ENCODE measurements at places on chromosomes 4 and X.

DNA sequence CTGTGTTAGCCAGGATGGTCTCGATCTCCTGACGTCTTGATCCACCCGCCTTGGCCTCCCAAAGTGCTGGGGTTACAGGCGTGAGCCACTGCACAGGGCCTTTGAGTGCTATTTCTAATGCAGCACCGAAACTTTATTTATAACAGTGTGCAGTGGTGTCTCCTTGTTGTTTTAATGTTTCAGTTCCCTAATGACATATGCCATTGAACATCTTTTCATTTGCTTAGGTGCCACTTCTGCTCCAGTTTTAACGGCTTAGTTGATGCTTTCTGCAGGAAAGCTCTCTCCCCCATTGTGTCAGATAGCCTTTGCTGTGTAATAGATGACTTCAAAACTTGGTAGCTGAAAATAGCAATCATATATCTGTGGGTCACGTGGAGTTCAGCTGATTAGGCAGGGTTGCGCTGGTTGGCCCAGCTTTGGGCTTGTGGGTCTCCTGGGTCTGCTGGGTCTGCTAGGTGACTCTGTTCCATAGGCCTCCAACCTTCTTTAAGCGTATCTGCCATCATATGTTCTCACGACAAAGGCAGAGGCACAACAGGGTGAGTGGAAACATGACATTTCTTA is 76.4 kb upstream of the SHISA3 start:
- DNase-seq = no peak

DNA sequence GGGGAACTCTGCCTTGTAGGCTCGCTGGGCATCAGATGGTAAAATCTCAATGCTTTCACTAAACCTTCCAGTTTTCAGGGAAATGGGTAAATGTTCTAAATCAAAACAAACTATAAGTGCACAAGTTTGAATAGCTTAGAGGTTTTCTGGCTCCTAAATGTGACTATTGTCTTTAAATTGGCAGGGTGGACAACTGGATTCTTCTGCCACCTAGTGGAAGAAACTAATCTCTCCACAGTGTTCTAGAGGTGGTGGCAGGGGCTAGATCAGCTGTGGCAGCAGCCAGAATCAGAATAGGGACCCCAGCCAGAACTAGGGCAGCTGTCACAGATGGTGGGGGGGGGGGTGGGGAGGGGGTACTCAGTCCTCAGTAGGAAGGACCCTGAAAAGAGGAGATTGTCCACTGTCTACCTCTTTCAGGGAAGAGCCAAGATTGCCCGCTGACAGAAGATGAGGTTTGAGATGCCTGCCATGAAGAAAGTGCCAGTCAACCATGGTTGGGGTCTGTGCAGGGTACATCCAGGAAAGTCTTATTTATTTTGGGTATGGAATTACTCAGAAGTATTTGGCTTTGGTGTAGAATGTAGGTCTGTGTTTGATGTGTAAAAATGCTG is 201.4 kb downstream of the CCNG2 start:
- DNase-seq = no peak

DNA sequence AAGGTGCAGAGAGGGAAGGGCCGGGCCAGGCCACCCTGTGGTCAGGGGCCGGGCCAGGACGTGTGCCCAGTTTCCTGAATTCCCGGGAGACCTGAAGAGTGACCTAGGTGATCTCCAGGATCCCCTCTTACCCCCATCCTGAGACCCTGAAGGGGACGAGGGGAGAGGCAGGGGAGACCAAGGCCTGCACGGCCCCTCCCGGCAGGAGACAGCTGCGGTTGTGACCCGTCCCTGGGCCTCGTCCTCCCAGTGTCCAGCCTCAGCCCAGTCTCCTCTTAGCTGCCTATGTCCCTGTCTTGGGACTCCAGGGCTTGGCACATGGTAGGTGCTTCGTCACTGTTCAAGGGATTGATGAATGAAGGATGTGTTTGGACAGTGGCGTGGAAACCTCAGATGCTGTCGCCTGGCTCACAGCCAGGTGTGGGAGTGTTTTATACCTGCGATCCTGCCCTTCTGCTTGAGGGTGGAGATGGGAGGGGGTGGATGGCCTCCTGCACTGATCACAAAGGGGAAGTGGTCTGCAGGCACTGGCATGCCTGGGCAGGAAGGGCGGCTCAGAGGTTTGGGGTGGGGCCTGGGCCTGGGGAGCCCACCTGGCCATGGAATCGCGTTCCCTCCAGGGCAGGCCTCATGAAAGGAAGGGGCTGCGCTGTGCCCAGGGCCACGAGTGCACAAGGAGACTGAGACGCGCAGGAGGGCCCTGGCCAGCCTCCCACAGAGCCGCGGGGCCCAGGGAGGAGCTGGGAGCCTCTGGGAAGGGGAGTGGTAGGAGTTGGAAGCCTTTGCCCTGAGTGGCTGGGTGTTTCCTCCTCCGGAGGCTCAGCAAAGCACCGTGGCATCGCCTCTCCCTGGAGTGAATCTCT is 6.9 kb downstream of the SH3TC1 start:
- no peak for DNase-seq

- no peak for DNase-seq
These were observed 18.5 kb upstream of the BDH2 start for GRCh38 chr4:103118166-103118565.

DNA sequence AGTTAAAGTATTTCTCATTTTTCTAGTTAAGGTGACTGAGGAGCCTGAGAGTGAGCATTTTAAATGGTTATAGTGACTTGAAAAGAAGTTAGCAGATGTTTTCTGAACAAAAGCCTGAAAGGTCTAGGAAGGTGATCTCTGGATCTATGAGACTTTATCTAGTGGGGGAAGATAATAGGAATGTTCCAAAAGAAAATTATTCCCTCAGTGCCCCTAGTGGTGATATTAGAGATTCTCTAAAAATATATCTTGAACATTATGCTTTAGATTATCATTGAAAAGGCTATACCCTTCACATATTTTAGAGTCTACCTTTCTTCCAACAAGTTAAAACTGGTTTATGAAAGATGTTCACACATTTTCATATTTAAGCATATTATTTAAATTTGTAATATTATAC is 69.0 kb upstream of the SPANXN1 start:
- DNase-seq = no peak

DNA sequence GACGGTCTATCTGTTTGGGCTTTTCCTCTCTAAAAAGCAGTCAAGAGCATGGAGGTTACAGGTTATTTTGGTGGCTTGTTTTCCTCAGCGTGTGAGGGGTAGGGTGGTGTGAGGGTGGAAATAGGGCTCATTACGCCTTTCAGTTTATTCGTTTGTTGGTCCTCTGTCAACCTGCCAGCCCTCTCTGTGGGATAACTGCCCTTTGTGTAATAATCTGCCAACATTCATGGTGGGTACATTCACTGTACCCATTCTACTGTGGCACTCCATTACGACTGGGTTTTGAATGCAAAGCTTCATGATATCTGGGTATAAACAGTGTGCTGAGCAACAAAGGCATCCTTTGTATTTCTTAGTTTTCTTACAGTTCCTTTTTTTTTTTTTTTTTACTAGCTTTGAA is 136.4 kb downstream of the ADGRL3 start:
- no peak for DNase-seq
